Esophagus (tissue), 2 donors: ENCODE measurements at places on chromosomes 5 and 9. TPM values are rescaled to one million over a fixed set of nuclear protein-coding genes. Genes with fewer than 3 reads are reported as not detected.

PRUNE2 gene
- 40.7 TPM for polyA plus RNA-seq

FREM1 gene
- polyA plus RNA-seq, result 0.18 TPM

ENG gene
- 11.1 TPM for polyA plus RNA-seq

FGF10 gene
- polyA plus RNA-seq, result 0.56 TPM

HSD17B3 gene
- 0.58 TPM for polyA plus RNA-seq

FBP2 gene
- not detected for polyA plus RNA-seq

SLC34A1 gene
- polyA plus RNA-seq, result 0.49 TPM

C9orf50 gene
- polyA plus RNA-seq, result 0.05 TPM

CENPP gene
- polyA plus RNA-seq, result 3.6 TPM

MBLAC2 gene
- 1.5 TPM for polyA plus RNA-seq

PCDHB13 gene
- 0.33 TPM for polyA plus RNA-seq

TMC1 gene
- 10.3 TPM for polyA plus RNA-seq

EEIG1 gene
- polyA plus RNA-seq, result 34.3 TPM

RFX3 gene
- 0.61 TPM for polyA plus RNA-seq

FAXDC2 gene
- 6.0 TPM for polyA plus RNA-seq

CAST gene
- polyA plus RNA-seq, result 245 TPM

NXNL2 gene
- 0.15 TPM for polyA plus RNA-seq

CER1 gene
- not detected for polyA plus RNA-seq

GMCL2 gene
- not detected for polyA plus RNA-seq

SEMA5A gene
- 1.3 TPM for polyA plus RNA-seq

DBH gene
- 0.01 TPM for polyA plus RNA-seq

CCL27 gene
- polyA plus RNA-seq, result 0.58 TPM

FOXD4L6 gene
- polyA plus RNA-seq, result 0.04 TPM

ZBTB34 gene
- polyA plus RNA-seq, result 1.4 TPM

ABCA1 gene
- polyA plus RNA-seq, result 2.9 TPM

F2RL2 gene
- polyA plus RNA-seq, result 0.21 TPM

KCTD16 gene
- under 0.01 TPM for polyA plus RNA-seq

CSF2 gene
- polyA plus RNA-seq, result 0.05 TPM
